ENCODE measurements at places on chromosomes 3 and 15.

- DNase-seq = no peak
Measured at GRCh38 chr3:188531210-188531609, 377.3 kb downstream of the LPP start.

- no peak for DNase-seq
Measured at GRCh38 chr3:145767909-145768308, 393.1 kb downstream of the PLOD2 start.

GRCh38 chr3:75272691-75273090 lies 391.4 kb upstream of the FRG2C start:
- no peak for DNase-seq

GRCh38 chr3:160213191-160213590 lies 12.0 kb upstream of the C3orf80 start:
- no peak for DNase-seq

- DNase-seq = no peak
Measured at GRCh38 chr3:55888282-55888885, 401.3 kb upstream of the WNT5A start.

GRCh38 chr3:14602006-14602803 lies 49.4 kb upstream of the CCDC174 start:
- no peak for DNase-seq

Data from GF-D8 (cell line).